Adrenal gland (tissue), 19 donors: ENCODE measurements at places on chromosomes 3 and 15. TPM values are rescaled to one million over a fixed set of nuclear protein-coding genes. Genes with fewer than 3 reads are reported as not detected.

GRCh38 chr15:50107157-50107556, 11.9 kb downstream of the ATP8B4 start:
- H3K4me3 ChIP-seq, result no peak overlapping the region
- H3K36me3 ChIP-seq, result no peaks in the 10 kb centered on the region
- H3K27me3 ChIP-seq, result no peaks in the 10 kb centered on the region
- no peak for DNase-seq
- H3K27ac ChIP-seq, result no peak overlapping the region

- H3K27me3 ChIP-seq, result no peaks in the 10 kb centered on the region
- H3K27ac ChIP-seq, result peak overlapping the region; percentile 87
- peak overlapping the region; percentile 82 for H3K4me3 ChIP-seq
Measured at GRCh38 chr15:96347181-96348111, 16.9 kb downstream of the NR2F2 start.

GRCh38 chr3:172270557-172271166, 177.6 kb downstream of the GHSR start:
- no peaks in the 10 kb centered on the region for H3K4me1 ChIP-seq
- H3K36me3 ChIP-seq, result peaks cover 4% of the 10 kb centered on the region
- DNase-seq, result no peak

SMCO1 gene
- not detected for total RNA-seq

- DNase-seq, result peak; percentile 16
- H3K27ac ChIP-seq, result no peak overlapping the region
- no peaks in the 10 kb centered on the region for H3K36me3 ChIP-seq
- H3K4me1 ChIP-seq, result no peaks in the 10 kb centered on the region
- H3K4me3 ChIP-seq, result no peak overlapping the region
Measured at GRCh38 chr3:54262541-54262940, 140.2 kb downstream of the CACNA2D3 start.

CILP gene
- 0.55 TPM for total RNA-seq

DNA sequence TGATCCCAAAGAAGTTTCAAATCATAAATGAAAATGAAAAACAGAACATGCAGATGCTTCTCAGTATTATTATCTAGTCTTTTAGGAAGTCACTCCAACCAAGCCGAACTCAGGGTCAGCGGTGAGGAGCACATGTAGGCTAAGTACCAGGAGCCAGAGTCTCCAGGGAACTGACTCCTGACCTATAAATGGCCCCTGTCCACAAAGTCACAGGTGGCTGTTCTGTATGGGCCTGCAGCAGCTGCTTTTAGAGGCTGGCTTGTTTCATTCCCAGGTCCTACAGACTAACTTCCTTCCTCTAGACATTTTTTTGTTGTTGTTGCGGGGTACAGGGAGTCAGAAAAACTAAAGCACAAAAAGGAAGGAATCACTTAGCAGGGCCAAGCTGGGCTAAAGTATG, 54.6 kb downstream of the DAPK2 start:
- DNase-seq, result no peak
- H3K27ac ChIP-seq, result no peak overlapping the region
- no peaks in the 10 kb centered on the region for H3K27me3 ChIP-seq
- H3K4me3 ChIP-seq, result no peak overlapping the region
- H3K36me3 ChIP-seq, result no peaks in the 10 kb centered on the region
- peaks cover 5% of the 10 kb centered on the region for H3K4me1 ChIP-seq

DNA sequence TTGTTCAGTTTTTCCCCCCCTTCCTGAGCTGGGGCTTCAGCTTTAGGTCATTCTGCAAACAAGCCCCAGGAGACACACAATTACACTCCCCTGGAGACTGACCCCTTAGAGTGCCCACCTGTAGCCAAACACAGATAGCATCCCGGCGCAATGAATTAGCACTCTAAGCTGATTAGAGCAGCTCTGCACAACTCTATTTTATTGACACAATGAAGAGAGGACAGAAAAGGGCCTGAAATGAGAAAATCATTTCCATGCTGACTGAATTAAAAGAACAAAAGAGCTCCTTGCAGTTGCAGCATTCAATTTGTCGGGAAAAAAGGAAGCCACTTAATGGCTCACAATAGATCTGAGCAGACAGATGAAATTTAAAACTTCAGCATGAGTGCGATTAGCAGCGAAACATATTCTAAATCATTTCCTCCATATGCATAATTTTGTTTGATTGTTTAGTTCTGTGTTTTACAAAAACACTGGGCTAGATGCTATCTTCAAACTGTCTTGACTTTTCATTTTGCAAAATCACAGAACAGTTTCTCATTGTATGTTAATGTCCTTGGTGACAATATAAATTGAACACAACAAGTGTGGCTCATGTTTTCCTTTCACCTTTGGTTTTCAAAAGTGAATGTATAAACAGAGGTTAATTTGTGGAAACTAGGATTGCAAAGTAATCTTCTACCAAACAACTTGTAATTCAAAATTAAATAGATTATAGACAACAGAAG, 308.6 kb downstream of the MECOM start:
- peaks cover 3% of the 10 kb centered on the region for H3K27me3 ChIP-seq
- H3K4me3 ChIP-seq, result no peak overlapping the region
- no peak overlapping the region for H3K27ac ChIP-seq
- DNase-seq, result no peak
- H3K36me3 ChIP-seq, result no peaks in the 10 kb centered on the region
- no peaks in the 10 kb centered on the region for H3K4me1 ChIP-seq

DNA sequence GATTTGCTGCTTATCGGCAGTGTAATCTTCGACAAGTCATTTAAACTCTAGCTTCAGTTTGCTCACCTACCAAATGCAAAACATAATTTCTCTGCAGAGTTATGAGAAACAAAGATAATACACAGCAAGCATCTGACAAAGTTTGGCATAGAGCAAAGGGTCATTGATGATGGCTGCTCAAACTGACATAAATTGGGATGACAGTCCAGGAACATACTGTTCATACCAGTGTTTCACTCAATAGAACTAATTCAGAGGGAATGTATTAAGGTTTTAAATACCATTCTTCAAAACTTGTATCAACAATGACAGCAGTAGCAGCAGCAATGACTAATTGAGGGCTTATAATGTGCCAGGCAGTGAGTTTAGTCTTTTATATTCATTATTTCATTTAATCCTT, 137.6 kb downstream of the SPATA16 start:
- no peaks in the 10 kb centered on the region for H3K27me3 ChIP-seq
- no peaks in the 10 kb centered on the region for H3K36me3 ChIP-seq
- no peaks in the 10 kb centered on the region for H3K4me1 ChIP-seq
- no peak overlapping the region for H3K4me3 ChIP-seq
- no peak for DNase-seq

DNA sequence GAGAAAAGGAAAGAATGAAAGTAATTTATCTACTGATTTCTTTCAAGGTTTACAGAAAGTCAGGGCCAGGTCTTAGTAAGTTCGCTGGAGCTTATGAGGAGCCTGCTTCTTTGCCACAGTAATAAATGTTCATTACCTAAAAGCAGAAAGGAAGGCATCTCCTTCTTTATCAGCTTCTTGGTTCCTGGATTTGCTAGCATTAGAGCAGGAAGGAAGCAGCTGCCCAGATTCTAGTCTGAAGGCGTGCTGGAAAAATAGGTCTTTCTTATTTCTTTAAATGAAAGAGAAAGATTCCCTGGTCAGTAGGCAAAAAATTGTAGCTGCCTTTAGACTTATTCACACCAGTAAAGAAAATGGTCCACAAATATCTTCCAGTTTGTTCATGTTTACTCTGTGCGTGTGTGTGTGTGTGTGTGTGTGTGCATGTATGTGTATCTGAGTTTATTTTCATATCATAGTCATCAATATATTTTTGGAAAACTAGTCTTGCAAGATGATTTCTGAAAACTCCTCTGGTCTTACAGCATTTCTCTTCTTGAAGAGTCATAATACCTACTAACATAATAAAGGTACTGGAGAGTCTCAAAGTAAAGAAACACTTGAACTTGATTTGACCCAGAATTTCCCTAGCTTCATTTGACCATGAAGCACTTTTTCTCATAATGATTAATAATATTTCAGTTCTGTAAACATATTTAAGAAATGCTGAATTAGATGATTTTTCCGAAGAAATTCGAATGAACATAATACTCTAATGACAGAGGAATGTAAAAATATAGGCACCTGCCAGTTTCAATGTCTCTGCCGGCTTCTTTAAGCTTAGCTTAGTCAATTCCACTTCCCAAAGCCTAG, 255.3 kb upstream of the ZPLD1 start:
- peaks cover 12% of the 10 kb centered on the region for H3K4me1 ChIP-seq
- no peak for DNase-seq
- H3K36me3 ChIP-seq, result no peaks in the 10 kb centered on the region
- no peaks in the 10 kb centered on the region for H3K27me3 ChIP-seq

DIPK2A gene
- 29.3 TPM for total RNA-seq

DNA sequence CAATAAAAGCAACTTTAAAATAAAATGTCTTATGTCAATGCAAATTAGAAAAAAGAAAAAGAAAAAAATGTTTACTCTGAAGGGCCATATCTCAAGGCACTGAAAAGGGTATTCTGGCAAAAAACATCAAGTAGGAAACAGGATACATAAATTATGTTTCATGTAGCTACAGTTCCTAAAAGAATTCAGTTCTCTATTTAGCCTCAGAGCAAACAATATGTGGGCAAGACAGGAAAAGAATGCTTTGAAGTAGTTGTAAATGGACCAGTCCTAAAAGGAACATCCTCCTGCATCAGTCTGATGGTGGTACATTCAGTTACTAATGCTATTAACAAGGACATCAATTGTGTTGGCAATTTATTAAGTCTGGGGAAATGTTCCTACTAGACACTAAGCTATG, 8.1 kb downstream of the COMMD2 start:
- no peaks in the 10 kb centered on the region for H3K4me1 ChIP-seq
- no peak overlapping the region for H3K4me3 ChIP-seq
- no peaks in the 10 kb centered on the region for H3K27me3 ChIP-seq
- no peak for DNase-seq
- H3K27ac ChIP-seq, result no peak overlapping the region

GRCh38 chr15:80773792-80774352, 5.3 kb upstream of the CEMIP start:
- H3K36me3 ChIP-seq, result no peaks in the 10 kb centered on the region
- peaks cover 4% of the 10 kb centered on the region for H3K4me1 ChIP-seq
- no peak overlapping the region for H3K27ac ChIP-seq
- no peak for DNase-seq
- H3K27me3 ChIP-seq, result no peaks in the 10 kb centered on the region

- H3K27me3 ChIP-seq, result no peaks in the 10 kb centered on the region
- DNase-seq, result no peak
- H3K36me3 ChIP-seq, result no peaks in the 10 kb centered on the region
- no peak overlapping the region for H3K27ac ChIP-seq
- no peak overlapping the region for H3K4me3 ChIP-seq
Measured at GRCh38 chr3:197302696-197303341, 4.4 kb upstream of the DLG1 start.

DNA sequence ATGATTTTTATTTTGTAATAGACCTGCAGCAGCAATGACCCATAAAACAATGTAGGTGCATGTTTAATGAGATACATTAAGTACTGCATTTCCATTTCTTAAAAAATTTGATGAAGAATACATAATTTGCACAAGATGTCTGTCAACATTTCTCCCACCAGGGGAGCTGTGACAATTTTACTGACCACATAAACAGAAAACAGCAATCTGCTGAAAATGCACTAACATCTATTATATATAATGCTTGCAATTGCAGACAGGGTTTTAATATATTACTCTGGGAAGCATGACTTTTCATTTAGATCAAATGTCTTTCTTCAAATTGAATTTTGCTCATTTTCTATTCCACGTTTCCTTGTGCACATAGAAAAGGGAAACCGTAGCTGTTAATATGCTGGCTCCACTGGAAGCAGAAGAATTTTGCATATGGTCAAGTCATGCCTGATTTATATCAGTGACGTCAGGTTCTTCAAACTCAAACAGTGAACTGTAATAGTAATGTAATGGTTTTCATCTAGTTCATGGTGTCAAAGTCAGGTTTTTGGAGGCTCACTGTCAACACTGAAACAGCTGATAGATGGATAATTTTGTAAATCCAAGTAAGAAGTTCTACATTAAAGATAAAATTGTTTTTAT, 79.8 kb upstream of the IGF1R start:
- H3K4me3 ChIP-seq, result no peak overlapping the region
- H3K4me1 ChIP-seq, result no peaks in the 10 kb centered on the region
- H3K27ac ChIP-seq, result no peak overlapping the region
- no peaks in the 10 kb centered on the region for H3K36me3 ChIP-seq
- H3K27me3 ChIP-seq, result peaks cover 15% of the 10 kb centered on the region

DNA sequence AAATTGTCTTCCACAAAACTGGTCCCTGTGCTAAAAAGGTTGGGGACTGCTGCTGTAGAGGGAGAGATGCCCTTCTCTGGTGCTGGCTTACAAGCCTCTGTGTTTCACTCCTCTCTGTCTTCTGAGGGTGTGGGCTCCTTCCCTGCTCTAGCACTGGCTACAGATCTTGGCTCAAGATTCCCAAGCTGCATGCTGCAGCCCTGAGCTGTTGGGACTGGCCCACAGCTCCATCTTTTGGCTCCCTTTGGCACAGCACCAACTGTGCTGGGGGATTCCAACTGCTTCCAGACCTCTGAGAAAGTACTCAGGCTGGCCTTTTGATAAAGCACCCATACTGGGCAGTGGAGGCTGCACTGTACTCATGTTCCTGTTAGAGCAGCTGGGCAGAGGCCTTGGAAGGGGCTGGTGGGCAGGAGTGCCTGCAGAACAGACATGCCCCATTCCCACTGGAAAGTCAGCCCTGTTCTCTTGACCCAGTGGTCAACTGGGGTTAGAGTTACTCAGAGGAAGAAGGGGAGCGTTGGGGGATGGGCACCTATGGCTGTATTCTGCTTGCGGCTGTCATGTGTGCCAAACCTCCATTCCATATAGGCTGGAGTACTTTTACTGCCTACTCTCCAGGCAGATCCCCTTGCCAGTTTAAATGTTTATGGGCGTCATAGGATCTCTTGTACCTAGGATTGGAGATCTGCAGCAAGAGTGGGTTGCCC, 55.7 kb downstream of the GALK2 start:
- H3K4me3 ChIP-seq, result no peak overlapping the region
- no peaks in the 10 kb centered on the region for H3K36me3 ChIP-seq
- H3K27ac ChIP-seq, result no peak overlapping the region
- no peak for DNase-seq

MST1R gene
- 0.33 TPM for total RNA-seq

GRCh38 chr15:55816017-55816416, 73.1 kb upstream of the PRTG start:
- H3K4me1 ChIP-seq, result no peaks in the 10 kb centered on the region
- no peak overlapping the region for H3K27ac ChIP-seq
- H3K4me3 ChIP-seq, result no peak overlapping the region
- no peak for DNase-seq

- no peak for DNase-seq
- H3K4me3 ChIP-seq, result no peak overlapping the region
- H3K4me1 ChIP-seq, result no peaks in the 10 kb centered on the region
Measured at GRCh38 chr3:17830788-17831187, 88.4 kb upstream of the TBC1D5 start.

- H3K27me3 ChIP-seq, result no peaks in the 10 kb centered on the region
- H3K36me3 ChIP-seq, result no peaks in the 10 kb centered on the region
- H3K27ac ChIP-seq, result no peak overlapping the region
- no peaks in the 10 kb centered on the region for H3K4me1 ChIP-seq
- H3K4me3 ChIP-seq, result no peak overlapping the region
Measured at GRCh38 chr3:158846803-158847451, 45.1 kb downstream of the MFSD1 start.

DNA sequence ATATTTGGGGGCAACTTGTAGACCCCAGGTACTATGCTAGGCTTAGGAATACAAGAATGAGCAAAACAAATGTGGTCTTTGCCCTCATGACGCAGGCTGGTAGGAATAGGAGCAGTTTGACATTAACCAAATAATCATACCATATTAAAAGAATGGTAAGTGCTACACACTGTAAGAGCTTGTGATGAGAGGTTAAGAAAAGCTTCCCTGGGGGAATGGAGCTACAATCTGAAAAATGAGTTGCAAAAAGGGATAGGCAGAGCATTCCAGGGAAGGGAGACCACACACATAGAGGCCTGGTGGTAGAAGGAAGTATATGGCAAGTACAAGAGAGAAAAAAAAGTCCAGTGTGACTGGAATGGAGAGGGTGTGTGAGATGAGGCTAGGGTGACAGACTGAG, 37.3 kb downstream of the TMOD3 start:
- no peak for DNase-seq
- H3K27me3 ChIP-seq, result no peaks in the 10 kb centered on the region
- no peak overlapping the region for H3K27ac ChIP-seq
- H3K4me3 ChIP-seq, result no peak overlapping the region
